Kasumi-1 (cell line): ENCODE measurements at places on chromosomes 1 and 21.

GRCh38 chr1:209600541-209600940, 17.0 kb downstream of the CAMK1G start:
- no peak for DNase-seq

GRCh38 chr1:91015794-91016550, 5.9 kb downstream of the ZNF644 start:
- DNase-seq = no peak

GRCh38 chr1:32106663-32107275, 1.1 kb upstream of the KPNA6 start:
- DNase-seq = no peak

DNA sequence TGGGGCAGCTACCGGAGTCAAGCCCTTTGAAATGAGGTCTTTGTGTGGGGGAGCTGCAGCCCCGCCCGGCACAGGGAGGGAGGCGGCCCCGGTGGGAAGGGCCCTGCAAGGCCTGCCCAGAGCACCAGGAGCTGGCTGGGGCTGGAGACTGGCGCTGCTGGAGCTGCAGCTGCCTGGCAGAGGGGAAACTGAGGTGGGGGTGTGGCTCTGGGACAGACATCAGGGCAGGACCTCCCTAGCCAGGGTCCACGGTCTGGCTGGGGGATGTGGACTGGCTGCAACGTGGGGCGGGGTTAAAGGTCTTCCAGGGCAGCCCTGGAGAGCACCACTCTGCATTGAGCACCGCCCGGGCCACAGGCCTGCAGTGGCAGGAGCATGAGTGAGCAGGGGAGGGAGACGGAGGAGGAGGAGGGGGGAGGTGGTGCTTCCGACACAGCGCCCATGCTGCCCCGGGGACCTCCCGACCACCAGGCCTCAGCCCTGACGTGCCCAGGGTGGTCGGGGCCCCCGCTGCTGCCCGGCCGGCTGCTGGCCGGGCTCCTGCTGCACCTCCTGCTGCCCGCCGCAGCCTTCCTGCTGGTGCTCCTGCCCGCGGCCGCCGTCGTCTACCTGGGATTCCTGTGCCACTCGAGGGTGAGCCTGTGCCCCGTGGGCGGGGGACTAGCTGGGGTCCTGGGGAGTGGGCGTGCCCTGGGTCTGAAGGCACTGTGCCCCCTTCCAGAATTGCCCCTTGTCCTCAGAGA, 4.8 kb upstream of the ANKRD65 start:
- DNase-seq = no peak

DNA sequence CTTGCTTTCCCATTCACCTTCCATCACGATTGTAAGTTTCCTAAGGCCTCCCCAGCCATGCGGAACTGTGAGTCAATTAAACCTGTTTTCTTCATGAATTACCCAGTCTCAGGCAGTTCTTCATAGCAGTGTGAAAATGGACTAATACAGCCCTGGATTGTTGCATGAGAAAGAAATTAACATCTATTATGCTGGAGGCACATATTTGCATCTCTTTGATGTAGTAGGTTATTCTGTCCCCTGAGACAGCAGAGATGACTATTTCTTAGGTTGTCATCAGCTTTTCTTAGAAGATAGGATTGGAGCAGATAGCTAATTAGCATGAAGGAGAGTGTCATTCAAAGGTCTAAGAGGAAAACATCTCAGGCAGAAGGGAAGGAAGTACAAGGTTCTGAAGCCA, 166.2 kb downstream of the OMA1 start:
- no peak for DNase-seq

GRCh38 chr1:11594222-11594621, 60.0 kb downstream of the FBXO2 start:
- DNase-seq = no peak

- DNase-seq = no peak
Measured at GRCh38 chr1:63730211-63730610, 43.6 kb upstream of the ROR1 start.

DNA sequence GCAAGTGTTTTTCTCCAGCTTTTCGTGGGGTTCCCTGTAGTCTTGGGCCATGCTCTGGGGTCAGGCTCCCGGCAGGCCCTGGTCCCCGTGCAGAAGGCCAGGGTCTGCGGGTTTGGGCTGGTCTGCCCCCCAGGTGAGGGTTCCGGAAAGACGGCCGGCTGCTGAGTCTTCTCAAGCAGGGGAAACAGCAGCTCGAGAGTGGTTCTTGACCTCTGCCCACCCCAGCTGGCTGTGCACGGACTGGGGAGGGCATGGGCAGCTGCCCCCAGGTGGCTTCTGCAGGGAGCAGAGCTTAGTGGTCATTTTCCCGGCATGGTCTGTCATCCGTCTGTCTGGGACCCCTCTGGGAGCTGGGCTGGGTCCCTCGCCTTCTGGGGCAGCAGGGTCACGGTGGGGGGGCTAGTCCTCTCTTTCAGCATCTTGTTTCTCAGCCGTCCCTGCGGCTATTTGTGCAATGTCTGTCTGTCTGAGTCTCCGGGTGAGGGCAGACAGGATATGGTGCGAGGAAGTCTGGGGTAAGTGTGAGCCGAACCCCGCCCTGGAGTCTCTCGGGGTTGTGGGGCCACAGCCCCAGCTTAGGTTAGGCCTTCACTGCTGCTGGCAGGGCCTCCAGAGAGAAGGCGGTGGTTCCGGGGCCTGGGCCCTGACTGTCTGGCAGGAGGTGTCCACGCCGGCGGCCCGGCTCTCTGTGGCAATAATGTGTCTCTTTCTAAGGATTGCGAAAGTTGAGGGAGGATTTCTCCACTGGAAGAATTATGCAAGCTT, 6.1 kb downstream of the SKI start:
- DNase-seq = peak; percentile 92

DNA sequence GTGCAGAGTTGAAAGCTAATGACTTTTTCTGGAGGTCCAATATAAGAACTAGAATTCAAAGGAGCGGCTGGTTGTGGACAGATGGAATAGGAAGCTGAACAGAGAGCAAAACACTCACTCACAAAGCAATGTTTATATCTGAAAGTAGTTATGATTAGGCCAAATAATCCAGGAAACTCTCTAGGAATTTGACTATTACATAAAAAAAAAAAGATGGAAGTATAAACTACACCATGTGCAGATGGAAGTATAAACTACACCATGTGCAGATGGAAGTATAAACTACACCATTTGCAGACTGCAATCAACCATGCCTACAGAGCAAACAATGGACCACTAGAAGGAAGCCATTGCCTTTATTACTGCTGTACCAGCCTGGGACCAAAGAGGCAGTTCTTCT, 771.1 kb downstream of the BRINP3 start:
- no peak for DNase-seq

- peak; percentile 55 for DNase-seq
Measured at GRCh38 chr1:22053017-22053860, 730 bp downstream of the CDC42 start.

- DNase-seq = no peak
Measured at GRCh38 chr1:47418681-47419325, 2.7 kb downstream of the FOXE3 start.

DNA sequence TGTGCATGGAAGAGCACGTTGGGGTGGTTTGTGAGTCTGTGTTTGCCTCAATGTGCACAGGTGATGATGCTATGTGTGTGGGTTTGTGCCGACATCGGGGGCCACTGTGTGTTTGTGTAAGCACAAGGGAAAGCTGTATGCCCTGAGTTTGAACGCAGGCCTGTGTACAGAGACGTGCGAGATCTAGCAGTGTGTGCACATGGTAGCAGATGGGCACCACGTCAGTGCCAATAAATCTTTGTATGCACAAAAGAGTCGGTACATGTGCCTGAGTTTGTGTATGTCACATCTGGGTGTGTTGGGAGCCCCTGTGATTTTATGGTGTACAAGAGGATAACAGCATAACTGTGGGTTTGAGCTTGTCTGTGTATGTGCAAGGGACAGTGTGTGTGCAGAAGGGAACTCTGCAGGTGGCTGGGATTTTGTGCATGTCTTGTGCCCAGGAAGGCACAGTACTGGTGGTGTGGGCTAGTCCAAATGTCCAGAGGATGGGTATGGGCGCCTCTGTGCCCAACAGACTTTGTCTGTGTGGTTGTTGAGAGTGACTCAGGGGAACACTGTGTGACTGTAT, 32.0 kb upstream of the WASF2 start:
- no peak for DNase-seq

DNA sequence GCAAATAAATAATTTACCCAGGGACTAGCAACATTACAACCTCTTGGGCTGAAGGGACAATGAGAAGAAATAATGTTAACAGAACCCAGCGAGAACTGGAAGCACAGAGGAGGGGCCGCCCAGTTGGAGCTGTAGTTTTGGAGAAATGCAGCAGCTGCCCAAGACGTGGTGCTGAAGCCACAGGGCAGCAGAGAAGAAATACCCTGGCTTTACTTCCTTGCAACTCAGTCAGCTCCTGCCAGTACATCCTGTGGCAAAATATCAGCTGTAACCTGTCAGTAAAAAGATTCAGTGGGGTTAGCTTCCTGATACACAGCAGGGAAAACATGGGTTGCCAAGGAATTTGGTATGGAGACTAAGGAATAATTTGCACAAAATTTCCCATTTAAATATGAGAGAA, 283.6 kb upstream of the USP25 start:
- DNase-seq = peak; percentile 69

GRCh38 chr1:10980841-10981727, 31.4 kb upstream of the TARDBP start:
- no peak for DNase-seq

GRCh38 chr1:244212797-244213475, 161.9 kb downstream of the ZBTB18 start:
- no peak for DNase-seq

GRCh38 chr1:23062271-23062670, 43.0 kb downstream of the KDM1A start:
- DNase-seq = no peak

GRCh38 chr21:34885626-34886239, 163.4 kb downstream of the RUNX1 start:
- peak; percentile 52 for DNase-seq

GRCh38 chr1:63033211-63033610, 249.3 kb downstream of the ATG4C start:
- DNase-seq = no peak

GRCh38 chr1:168832661-168833060, 103.7 kb upstream of the DPT start:
- no peak for DNase-seq

DNA sequence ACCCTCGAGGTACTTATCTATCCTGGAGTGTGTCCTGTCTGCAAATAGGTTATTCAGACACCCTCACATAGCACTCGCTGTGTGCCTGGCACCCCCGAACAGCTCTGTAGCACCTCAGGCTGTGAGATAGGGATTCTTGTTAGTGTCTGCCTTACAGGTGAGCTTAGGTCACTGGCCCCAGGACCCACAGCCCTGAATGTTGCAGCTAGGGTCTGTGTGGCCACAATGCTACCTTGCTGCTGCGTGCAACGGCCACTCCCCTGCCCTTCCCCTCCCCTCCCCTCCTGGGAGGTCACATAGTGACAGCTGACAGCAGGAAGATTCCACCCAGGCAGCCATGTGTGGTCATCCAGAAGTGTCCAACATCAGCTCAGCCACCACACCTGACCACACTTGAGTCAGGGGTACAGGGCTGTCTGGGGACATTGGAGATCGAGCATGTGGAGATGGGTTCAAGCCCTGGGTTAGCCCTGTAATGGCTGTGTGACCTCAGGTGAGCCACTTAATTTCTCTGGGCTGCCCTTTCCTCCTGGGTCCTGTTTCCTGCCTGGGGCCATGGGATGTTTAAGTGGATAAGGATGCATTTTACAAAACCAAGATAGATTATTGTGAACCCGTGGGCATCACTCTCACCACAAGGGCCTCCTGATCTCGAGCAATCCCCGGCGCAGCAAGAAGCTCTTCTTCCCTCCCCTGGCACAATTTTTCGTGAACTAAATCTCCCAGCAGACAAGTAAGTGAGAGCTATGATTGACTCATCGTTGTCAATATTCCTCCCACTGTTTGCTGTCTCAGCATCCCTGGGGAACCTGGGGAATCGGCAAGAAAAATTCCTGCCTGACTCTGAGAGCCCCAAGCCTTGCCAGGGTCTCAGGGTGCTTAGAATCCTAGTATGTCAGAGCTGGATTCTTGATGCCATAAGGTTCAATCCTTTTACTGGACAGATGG, 208.7 kb downstream of the PTPRU start:
- DNase-seq = no peak

- DNase-seq = no peak
Measured at GRCh38 chr1:3031401-3032221, 10.3 kb downstream of the ACTRT2 start.

DNA sequence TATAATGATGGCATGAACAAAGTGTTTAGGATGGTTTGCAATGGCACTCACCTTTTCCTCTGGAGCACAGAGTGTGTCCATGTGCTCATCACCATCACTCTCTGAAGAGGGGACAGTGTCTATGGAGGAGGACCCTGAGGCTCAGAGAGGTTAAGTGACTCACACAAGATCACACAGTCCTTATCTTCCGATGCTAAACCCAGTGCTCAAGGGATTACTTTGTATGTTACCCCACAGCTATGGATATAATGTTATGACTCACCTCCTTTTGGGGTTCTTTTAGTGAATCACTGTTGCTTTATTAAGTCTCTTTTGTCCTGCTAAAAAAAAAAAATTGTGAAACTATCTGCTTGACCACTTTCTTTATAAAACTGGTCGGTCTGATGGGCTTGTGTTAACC, 67.6 kb downstream of the TENT5C start:
- no peak for DNase-seq

DNA sequence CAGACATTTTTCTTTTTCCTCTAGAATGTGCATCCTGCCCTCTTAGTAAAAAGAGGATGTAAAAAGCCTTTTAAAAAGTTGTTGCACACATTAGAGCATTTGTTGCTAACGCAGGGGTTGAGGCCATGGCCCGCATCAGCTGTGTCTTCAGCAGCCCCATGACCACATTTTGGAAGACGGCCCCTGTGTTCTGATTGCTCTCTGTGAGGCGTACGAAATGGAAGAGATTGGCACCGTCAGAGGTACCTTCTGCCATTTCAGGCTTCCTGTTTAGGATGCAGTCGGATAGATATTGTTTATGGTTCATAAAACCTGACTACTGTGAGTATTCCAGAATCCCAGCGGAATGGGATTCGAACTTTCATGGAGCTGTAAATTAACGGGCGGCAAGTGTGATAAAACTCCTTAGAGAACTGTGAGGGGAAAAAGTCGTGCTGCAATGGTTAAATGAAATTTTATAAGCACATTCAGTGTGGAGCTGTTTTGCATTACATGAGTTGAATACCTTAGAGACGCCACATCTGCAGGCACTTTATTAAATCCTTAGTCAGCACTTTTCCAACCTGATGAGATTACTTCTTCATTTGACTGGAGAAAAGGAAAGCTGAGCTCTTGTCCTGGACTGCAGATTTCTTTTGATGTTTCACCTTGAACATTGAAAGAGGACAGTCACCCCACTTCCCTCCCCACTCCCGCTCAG, 273.9 kb downstream of the TM2D1 start:
- no peak for DNase-seq

DNA sequence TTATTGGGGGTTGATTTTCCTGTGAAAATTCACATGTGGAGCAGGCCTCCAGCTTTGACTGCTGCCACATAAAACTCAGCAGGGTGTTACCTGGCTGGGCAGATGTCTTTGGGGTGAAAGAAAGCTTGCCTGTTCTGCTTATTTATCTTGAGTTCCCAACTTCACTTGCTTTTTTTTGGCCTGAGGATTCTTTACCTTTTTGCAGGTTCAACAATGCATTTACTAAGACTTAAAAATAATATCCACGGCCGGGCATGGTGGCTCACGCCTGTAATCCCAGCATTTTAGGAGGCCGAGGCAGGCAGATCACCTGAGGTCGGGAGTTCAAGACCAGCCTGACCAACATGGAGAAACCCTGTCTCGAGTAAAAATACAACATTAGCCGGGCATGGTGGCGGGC, 509.1 kb downstream of the KIF26B start:
- DNase-seq = no peak

- no peak for DNase-seq
Measured at GRCh38 chr1:235902677-235903542, 36.2 kb upstream of the LYST start.

- no peak for DNase-seq
Measured at GRCh38 chr1:17611991-17612390, 72.5 kb downstream of the ARHGEF10L start.

GRCh38 chr1:28646040-28646439, 2.4 kb upstream of the RNU11 start:
- no peak for DNase-seq
